ENCODE measurements at places on chromosomes 6 and 20.

DNA sequence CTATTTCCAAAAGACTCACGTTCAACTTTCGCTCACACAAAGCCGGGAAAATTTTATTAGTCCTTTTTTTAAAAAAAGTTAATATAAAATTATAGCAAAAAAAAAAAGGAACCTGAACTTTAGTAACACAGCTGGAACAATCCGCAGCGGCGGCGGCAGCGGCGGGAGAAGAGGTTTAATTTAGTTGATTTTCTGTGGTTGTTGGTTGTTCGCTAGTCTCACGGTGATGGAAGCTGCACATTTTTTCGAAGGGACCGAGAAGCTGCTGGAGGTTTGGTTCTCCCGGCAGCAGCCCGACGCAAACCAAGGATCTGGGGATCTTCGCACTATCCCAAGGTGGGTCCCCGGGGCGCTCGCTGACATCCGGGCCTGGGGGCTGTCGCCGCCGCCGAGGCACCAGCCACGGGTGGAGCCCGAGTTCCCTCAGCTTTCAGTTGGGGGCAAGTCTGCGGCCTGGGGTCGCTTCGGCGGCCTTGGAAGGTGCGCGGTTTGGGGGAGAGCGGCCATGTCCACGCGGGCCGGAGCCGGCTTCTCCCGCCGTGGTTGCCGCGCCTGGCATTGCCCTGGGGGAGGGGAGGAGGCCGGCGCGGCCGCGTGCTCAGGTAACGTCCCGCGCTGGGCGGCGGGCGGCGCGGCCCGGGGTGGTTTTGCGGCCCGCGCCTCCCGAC, 429 bp downstream of the AMD1 start:
- DNase-seq, result peak; percentile 18

GRCh38 chr6:82088978-82089771, 158.4 kb downstream of the IBTK start:
- DNase-seq, result no peak

GRCh38 chr6:21628160-21628559, 34.6 kb downstream of the SOX4 start:
- DNase-seq, result no peak

DNA sequence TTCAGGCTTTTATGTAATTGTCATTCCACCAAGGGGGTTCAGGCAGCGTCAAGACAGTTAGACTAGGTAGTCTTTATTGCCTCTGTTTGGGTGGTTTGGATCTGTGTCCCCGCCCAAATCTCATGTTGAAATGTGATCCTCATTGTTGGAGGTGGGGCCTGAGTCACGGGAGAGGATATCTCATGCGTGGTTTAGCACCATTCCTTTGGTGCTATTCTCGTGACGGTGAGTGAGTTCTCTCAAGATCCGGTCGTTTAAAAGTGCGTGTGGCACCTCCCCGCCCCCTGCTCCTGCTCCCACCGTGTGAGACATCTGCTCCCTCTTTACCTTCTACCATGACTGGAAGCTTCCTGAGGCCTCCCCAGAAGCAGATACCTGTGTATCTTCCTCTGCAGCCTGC, 51.3 kb upstream of the FOXC1 start:
- no peak for DNase-seq

DNA sequence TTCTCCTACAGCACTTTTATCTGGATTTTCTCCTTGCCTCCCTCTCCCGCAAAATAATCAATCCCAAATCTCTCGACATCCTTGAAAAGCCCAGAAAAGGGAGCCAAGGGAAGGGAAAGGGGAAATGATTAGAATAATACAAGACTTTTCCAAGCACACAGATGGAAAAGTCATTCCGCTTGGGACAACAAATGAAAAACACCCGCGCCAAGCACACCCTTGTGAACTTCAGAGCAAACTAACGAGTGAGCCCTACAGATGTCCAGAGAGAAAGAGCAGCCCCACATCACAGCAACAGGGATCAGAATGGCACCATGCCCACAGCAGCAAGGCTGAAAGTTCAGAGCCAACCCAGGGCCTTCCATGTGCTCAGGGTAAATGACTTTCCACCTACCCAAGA, 49.6 kb downstream of the NINL start:
- no peak for DNase-seq
